ENCODE measurements at places on chromosomes 4 and X.

DNA sequence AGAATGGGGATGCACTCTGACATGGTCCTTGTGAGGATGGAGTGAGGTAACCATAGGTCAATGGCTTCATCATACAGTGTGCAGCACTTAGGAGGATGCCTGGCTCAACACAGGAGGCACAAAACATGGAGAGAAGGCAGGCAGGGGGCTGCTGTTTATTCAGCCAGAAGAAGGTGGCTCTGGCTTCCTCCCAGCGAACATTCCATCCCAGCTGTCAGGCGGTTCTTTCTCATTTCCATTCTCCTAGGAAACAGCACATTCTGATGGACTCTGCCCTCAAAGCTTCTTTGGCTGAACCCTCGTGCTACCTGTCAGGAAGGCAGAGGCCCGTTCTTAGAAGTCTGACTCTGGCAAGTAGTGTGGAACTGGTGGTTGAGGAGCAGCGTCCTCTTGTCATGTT is 18.6 kb downstream of the STK32B start:
- DNase-seq, result no peak

GRCh38 chrX:150935467-150935866 is 37.0 kb upstream of the CD99L2 start:
- no peak for DNase-seq

- DNase-seq, result no peak
Observed at GRCh38 chr4:7554905-7555304, 120.2 kb upstream of the PSAPL1 start.

GRCh38 chr4:165709973-165710526 is 163.0 kb upstream of the TLL1 start:
- no peak for DNase-seq

DNA sequence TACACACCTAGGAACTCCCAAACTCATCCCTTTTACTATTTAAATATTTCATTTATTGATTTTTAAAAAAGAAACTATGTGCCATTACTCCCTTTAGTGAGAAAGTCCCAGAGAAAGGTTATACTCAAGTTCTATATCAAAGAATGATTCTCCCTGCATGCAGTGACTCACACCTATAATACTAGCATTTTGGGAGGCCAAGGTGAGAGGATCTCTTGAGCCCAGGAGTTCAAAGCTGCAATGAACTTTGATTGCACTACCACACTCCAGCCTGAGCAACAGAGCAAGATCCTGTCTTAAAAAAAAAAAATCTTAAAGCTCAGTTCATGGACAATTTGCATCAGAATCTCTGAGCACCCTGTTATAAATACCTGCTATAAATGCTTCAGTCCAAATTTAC is 9.2 kb upstream of the RBPJ start:
- DNase-seq, result no peak

- peak; percentile 10 for DNase-seq
Observed at GRCh38 chr4:159042097-159042605, 60.7 kb upstream of the RAPGEF2 start.

- DNase-seq, result no peak
Observed at GRCh38 chrX:32571579-32571978, 639.8 kb downstream of the DMD start.

GRCh38 chr4:123526511-123526910 is 129.9 kb downstream of the SPRY1 start:
- no peak for DNase-seq

GRCh38 chr4:26978387-26979053 is 117.9 kb downstream of the STIM2 start:
- no peak for DNase-seq

DNA sequence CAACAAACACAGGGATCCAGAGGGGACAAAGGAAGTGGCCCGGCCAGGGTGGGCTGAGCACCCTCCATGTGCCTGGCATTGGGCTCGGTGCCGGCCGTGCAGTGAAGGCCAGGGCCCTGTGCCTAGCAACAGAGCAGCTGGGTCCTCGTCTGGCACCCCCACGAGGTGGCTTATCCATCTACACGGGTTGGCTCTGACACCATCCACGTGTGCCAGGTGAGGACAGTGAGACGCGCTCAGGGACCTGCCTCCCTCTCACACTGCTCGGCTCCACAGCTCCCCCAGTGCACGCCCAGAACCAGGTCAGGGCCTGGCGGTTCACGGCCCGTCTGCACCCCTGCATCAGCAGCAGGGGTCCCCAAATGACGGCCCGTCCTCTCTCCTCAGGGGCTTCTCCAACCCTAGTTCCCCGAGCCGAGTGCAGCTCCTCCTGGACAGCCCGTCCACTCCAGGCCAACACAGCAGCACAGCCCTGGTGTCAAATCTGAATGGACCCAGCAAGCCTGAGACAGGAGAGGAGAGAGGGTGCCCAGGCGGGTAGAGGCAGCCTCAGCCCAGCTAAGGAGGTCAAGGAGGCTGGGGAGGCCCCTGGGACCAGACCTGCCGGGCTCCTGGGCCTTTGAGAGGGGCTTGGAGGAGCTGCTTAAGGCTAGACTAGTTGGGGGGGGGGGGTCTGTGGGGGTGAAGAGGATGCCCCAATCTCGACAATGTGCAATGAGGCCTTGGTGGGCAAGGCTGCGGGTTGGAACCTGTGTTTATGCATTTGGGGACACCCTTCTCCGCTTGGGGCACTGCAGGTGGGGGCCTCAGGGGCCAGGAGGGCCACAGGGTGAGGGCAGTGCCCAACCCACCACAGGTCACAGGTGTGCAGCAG is 113.6 kb downstream of the FAM53A start:
- DNase-seq, result no peak

GRCh38 chr4:42280327-42281095 is 116.8 kb upstream of the SHISA3 start:
- peak; percentile 7 for DNase-seq

DNA sequence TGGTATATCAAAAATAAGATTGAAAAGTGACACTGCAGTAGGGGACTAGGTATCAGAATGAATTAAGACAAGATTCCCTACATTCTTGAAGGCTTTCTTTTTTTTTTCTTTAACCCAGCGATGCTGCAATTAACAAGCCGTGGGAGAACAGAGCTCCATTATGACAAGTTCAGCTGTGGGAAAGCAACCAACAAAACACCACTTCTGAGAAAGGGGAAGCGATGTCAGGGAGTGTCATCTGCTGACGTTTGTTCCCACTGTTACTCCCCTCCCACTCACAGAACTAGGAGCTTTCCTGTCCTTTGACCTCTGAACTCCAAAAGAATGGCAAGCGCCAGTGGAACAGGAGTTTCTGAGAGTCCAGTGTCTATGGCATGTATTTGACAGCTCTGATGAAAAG is 90.2 kb upstream of the SLITRK2 start:
- no peak for DNase-seq

GRCh38 chr4:791898-792625 is 33.9 kb downstream of the CPLX1 start:
- DNase-seq, result no peak

- DNase-seq, result no peak
Observed at GRCh38 chr4:148934926-148935578, 492.8 kb upstream of the NR3C2 start.

GRCh38 chr4:3021627-3022026 is 52.7 kb downstream of the HTT-AS start:
- no peak for DNase-seq

GRCh38 chrX:24506082-24506481 is 41.0 kb downstream of the PDK3 start:
- DNase-seq, result no peak

GRCh38 chr4:67684839-67685531 is 16.0 kb downstream of the UBA6 start:
- no peak for DNase-seq

- peak; percentile 2 for DNase-seq
Observed at GRCh38 chr4:111943796-111944203, 201.5 kb upstream of the FAM241A start.

- no peak for DNase-seq
Observed at GRCh38 chrX:6307156-6307555, 78.5 kb upstream of the NLGN4X start.

Measured in NCI-H1092 (cell line).